ENCODE measurements at places on chromosomes 2 and 18. TPM values are rescaled to one million over a fixed set of nuclear protein-coding genes. Genes with fewer than 3 reads are reported as not detected.

RESP18 gene
- not detected for total RNA-seq

DNA sequence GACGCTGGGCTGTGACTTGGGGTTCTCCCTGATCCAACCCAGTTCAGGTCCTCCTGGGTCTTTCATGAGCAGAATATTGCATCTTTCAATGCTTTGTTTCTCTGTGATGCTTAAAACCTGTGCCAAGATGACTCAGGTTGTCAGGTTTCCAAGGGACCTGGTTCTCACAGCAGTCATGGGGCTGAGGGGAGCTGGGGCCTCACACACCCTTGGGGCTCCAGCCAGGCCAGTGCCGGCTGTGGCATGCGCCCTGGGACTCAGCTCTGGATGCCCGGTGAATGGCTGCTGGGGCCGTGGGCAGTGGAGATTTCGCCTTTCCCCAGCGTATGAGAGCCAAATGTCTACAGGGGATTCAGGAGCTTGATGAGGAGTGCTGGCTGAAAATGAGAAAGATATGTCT is 29.6 kb downstream of the EDAR start:
- DNase-seq = no peak

DNA sequence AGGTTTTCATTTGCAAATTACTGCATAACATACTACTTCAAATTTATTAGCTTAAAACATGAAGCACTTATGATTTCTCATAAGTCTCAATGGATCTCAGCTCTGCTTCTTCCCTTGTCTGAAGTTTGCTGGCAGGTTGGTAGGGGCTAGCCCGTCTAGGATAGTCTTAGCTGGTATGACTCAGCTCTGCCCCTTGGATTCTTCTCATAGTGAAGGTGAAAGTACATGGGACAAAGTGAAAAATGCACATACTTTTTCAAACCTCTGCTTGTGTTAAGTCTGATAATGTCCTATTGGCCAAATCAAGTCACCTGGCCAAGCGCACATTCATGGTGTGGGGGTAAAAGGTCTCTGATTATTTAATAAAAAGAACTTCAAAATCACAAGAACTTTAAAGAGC is 184.8 kb upstream of the VWC2L start:
- no peak for DNase-seq

CRYGC gene
- not detected for total RNA-seq

C2orf69 gene
- total RNA-seq = 13.0 TPM

COLEC12 gene
- 4.4 TPM for total RNA-seq

DNA sequence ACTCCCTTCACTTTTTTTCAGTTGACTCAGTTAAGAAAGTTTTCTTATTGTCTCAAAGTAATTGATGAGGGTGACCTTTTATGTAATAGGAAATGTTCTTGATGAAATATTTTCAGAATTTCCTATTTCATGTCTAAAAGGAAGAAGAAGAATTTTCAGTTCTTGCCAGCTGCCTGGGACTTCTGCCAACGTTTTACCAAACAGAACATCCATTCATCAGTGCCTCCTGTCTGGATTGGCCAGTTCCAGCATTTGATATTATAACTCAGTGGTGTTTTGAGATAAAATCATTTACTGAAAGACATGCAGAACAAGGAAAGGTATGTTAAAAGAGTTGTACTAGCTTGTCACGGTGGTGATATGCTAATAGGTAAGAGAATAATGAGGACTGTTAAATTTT is 104.7 kb upstream of the MYO3B start:
- peak; percentile 27 for DNase-seq

DNA sequence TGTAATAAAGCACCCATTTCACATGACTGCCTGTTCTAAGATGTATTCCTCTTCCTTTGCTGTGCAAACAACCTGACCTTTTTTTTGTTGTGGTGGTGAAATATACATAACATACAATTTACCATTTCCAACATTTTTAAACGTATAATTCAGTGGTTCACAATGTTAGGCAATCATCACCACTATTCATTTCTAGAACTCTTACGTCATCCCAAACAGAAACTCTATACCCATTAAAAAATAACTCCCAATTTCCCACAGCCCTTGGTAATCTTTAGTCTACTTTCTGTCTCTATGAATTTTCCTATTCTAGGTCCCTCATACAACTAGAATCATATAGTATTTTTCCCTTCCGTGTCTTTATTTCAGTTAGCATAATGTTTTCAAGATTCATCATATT is 36.7 kb downstream of the RND3 start:
- DNase-seq = no peak

DNA sequence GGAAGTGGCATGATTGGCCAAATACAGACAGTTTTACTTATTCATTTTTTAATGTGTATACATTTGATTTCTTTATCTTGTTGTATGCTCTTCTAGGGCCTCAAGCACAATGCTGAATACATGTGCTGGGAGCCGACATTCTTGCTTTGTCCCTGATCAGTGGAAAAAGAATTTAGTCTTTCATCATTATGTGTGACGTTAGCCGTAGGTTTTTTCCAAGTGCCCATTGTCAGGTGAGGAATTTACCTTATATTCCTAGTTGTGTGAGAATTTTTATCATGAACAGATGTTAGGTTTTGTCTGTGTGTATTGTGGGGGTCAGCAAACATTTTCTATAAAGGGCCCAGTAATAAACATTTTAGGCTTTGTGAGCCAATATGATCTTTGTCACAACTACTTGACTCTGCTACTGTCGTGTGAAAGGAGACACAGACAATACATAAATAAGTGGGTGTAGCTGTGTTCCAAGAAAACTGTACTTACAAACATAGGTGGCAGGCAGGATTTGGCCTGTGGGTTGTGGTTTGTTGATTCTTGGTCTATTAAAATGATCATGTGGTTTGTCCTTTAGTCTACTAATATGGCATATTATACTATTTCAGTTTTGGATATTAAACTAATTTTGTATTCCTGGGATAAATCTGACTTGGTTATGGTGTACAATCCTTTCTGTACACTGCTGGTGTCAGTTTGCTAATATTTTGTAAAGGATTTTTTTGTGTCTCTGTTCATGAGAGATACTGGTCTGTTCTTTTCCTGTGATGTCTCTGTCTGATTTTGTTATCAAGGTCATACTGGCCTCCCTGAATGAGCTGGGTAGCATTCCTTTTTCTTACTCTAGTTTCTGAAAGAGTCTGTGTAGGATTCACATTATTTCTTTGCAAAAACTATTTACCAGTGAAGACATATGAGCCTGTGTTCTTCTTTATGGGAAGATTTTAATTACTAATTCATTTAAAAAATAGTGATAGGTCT is 132.2 kb upstream of the SMAD7 start:
- DNase-seq = no peak

- DNase-seq = no peak
Observed at GRCh38 chr18:70074116-70074515, 126.4 kb upstream of the CD226 start.

DNA sequence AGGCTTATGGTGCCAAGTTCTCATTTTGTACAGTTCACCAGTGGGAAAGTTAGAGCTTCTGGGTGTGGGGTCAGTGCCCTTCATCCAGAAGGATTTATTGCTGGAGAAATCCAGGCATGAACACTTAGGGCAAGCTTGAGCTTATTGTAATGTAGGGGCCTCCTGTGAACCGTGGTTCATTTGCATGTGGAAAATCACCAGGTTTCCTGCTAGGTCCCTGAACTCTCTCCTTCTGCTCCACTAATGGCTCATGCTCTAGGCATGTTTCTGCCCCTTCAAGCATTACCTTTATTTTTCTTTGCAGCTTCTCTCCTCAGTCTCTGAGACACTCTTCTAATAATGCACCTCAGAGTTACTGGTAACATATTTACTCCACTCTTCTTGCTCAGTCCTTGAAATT is 79.3 kb upstream of the FAM98A start:
- DNase-seq = no peak

RPRM gene
- not detected for total RNA-seq

DNA sequence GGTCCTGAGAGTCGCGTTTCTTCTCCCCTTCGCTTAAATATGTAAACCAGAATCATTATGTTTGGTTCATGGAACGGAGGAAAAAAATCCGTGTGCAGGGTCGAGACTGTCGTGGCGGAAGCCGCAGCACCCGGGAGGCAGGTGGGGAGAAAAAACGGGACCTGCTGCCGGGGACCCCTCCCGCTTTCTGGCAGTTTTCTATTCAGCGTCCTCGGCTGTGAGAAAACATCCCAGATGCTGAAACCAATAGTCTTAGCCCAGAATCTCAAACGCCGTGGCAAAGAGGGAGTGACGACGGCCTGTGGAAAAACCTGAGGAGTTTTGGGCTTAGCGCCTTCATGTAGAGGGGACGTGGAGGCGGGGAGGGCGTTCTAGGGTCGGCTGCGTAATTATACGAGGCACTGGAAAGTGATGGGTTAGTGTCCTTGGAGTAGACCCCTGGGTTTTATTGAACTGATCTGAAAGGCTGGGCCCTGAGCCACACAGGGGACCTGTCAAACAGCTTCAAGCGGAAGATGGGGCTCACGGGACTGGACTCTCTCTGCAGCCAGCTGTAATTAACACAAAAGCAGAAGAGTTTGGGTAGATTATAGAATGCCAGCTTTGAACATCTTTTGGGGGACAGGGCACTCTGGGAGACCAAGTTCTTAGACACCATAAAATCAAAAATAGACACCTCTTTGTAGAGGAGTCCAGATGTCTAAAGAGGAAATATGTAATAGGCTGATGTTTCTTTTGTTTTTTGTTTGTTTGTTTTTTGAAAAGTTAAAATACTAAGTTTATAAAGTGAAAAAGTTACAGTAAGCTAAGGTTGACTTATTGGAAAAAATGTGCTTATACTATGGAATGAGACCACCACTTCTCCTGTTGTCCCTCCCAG is 834 bp upstream of the BUB1 start:
- no peak for DNase-seq

GRCh38 chr18:45761512-45762114 is 37.6 kb downstream of the SLC14A1 start:
- no peak for DNase-seq

GRCh38 chr2:215394102-215394805 is 41.6 kb downstream of the FN1 start:
- no peak for DNase-seq

DNA sequence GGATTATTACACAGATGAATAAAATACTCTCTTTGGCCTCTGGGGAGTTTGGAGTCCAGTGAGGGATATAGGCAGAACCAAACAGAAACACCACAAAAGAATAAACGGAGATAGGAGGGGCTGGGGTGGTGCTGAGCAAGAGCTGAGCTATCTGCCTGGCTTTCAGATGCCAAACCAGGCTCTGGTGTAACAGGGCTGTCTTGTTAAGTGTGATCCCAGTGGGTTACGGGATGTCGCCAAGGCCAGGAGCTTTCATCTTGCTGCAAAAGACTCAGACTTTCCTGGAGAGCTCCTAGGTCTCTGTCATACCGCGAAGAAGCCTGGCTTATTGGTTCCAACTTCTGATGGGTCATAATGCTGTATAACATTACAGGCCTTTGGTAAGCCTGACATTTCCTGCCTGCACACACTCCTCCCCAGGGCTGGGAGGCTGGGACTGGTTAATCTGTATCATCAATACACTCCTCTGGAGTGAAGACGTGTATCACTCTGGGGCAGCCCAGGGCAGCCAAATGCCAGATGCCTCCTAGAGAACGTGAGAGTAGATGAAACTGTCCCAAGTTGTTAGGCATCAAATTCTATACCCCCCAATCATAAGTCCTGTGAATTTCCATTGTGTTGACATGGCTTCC is 60.5 kb downstream of the STPG4 start:
- no peak for DNase-seq

CDH19 gene
- total RNA-seq = 0.25 TPM

DNA sequence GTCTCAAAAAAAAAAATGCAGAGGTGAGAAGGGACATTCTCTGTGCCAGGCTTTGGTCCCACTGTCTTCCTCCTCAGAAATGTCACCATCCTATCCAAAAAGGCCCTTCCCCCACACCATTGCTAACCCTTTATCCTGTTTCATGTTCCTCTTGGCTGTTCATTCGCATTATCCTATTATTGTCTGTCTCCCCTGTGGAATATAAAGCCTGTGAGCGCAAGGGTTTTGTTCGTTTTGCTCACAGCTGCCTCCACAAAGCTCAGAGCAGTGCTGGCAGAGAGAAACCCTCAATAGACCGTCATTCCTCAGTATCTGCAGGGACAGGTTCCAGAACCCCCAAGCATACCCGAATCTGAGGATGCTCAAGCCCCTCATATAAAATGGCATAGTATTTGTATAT is 91.8 kb downstream of the LOXHD1 start:
- no peak for DNase-seq

UGT1A10 gene
- total RNA-seq = not detected

- DNase-seq = no peak
Observed at GRCh38 chr2:100752628-100753333, 67.2 kb upstream of the NPAS2 start.

DNA sequence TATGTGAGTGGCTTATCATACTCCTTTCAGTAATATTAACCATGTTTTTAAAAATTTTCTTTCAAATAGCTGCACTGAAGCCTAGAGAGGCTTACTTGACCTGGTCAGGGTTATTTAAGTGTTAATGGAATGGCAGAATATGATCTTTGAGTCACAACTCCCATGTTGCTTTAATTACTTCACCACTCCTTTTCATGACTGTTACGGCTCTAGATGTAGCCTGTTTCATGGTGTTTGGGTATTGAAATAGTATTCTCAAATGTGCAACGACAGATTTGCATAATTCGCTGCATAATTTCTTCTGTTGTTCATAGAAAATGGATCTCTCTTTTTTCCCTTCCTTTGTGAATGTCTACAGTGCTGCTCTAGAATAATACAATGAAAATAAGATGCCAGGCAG is 51.6 kb upstream of the PLA2R1 start:
- no peak for DNase-seq

MOGAT1 gene
- not detected for total RNA-seq

ST6GAL2 gene
- total RNA-seq = not detected

GRCh38 chr2:66495788-66496640 is 61.1 kb downstream of the MEIS1 start:
- peak; percentile 54 for DNase-seq

DNA sequence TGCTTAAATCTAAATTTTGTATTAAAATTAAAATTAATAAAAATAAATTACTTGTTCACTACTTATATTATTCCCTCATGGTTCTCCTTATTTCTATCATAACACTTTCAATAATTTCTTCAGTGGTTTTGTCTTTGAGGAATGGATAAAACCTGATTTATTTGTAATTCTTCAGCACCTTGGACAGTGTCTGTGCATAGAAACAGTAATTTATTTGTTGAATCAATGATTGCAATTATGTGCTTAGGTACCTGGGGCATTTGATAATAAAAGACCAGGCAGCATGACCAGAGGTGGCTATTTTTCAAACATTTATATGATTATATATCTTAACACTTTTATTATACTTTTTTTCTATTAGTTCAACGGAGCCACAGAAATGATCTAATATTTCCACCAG is 1062.7 kb downstream of the DSC3 start:
- no peak for DNase-seq

DNA sequence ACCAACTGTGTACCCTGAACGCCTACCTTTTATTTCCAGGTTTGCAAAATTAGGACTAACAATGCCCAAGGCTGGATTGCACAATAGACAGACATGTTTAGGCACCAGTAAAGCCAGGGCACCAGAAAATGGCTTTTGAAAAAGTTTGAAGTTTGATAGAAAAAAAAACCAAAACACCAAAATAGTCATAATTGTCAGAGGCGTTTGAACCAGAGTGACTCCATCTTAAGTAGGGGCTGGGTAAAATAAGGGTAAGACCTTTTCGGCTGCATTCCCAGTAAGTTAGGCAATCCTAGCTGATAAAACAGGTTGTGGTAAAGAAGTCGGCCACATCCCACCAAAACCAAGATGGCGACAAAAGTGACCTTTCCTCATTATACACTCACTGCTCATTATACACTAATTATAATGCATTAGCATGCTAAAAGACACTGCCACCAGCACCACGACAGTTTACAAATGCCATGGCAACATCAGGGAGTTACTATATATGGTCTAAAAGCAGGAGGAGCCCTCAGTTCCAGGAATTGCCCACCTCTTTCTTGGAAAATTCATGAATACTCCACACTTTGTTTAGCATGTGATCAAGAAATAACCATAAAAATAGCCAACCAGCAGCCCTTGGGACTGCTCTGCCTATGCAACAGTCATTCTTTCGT is 105.1 kb upstream of the MSH2 start:
- DNase-seq = no peak
